ENCODE measurements at places on chromosomes 16 and 17.

GRCh38 chr16:17368951-17369350 lies 101.8 kb downstream of the XYLT1 start:
- DNase-seq = no peak

GRCh38 chr16:1152651-1153259 lies at the start of gene CACNA1H:
CACNA1H (plus strand) TSS chr16:1153106; CDS start chr16:1153738, 632 bp downstream.
- peak; percentile 14 for DNase-seq

- no peak for DNase-seq
Measured at GRCh38 chr16:68436581-68436980, 11.7 kb downstream of the SMPD3 start.

- no peak for DNase-seq
Measured at GRCh38 chr17:67315865-67316264, 50.5 kb downstream of the PSMD12 start.

GRCh38 chr16:49453983-49454382 lies 80.4 kb downstream of the C16orf78 start:
- DNase-seq = no peak

- DNase-seq = no peak
Measured at GRCh38 chr17:62819511-62820221, 11.6 kb upstream of the MARCHF10 start.

DNA sequence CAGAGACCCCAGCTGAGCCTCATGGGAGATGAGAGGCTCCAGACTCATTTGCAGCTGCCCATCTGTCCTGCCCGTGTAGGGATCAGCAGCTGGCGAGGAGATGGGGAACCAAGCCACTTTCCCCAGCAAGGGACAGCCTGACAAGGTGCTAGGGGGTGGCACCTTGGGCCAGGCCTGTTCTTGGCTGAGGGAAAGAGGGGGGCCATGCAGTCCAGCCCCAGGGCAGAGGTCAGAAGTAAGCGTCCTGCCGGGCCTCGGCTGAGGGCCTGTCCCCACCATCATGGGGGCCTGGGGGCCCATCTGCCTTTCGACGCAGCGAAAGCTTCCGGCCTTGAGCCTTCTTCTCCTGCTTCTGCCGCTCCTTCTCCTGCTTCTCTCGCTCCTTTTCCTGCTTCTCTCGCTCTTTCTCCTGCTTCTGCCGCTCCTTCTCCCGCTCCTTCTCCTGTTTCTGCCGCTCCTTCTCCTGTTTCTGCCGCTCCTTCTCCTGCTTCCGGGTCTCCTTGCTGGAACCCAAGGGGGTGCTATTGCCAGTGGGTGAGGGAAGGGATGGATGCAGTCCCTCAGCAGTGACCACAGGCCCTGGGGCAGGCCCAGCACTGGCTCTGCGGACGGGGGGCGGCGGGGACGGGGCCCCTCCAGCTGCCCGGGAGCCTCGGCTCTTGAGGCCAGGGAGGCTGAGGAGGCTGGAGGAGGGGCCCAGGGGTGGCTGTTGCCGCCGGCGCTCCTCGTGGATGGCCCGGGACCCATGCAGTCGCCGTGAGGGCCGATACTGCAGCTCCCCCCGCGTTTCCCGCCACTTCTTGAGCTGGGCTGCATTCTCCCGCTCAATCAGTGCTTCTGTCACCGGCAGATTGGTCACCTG lies 2.8 kb upstream of the CD2BP2 start:
- no peak for DNase-seq

- DNase-seq = no peak
Measured at GRCh38 chr17:81139428-81139827, 25.9 kb upstream of the PVALEF start.

DNA sequence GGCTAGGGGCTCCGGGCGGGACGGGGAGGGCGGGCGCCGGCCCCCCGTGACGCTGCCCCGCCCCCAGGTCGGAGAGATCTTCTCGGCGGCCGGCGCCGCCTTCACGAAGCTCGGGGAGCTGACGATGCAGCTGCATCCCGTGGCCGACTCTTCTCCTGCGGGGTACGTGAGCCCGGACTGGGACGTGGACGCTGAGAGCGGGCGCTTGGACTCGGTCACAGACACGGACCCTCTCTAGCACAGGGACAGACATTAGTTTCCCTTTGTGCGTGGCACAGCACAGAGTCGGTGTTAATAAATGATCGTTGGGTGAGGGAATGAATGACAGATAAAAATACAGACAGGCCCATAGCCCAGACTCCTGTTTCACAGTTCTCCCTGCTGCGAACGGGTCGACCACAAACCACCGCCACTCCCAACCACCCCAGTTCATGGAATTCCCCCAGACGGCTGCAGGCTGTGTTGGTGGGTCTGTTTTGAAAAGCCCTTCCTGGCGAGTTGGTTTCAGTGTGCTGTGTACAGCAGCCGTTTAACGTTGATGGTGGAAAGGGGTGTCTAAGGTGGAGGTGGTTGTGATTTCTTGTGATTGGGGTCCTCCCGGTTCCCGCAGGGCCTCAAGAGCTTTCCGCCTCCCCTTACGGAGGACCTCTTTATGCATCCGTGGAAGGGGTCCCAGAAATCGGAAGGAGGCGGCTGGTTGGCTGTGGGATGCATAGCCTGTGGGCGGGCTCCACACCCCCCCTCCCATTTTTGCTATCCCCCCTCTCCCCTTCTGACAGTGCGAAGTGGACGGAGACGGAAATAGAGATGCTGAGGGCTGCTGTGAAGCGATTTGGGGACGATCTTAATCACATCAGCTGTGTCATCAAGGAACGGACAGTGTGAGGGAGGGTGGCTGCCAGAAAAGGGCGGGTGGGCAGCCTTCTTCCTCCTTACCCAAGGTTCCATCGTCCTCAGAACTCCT lies 2.9 kb downstream of the RNASEK start:
- peak; percentile 47 for DNase-seq
